ENCODE measurements at places on chromosomes 5 and 9. TPM values are rescaled to one million over a fixed set of nuclear protein-coding genes. Genes with fewer than 3 reads are reported as not detected.

DNA sequence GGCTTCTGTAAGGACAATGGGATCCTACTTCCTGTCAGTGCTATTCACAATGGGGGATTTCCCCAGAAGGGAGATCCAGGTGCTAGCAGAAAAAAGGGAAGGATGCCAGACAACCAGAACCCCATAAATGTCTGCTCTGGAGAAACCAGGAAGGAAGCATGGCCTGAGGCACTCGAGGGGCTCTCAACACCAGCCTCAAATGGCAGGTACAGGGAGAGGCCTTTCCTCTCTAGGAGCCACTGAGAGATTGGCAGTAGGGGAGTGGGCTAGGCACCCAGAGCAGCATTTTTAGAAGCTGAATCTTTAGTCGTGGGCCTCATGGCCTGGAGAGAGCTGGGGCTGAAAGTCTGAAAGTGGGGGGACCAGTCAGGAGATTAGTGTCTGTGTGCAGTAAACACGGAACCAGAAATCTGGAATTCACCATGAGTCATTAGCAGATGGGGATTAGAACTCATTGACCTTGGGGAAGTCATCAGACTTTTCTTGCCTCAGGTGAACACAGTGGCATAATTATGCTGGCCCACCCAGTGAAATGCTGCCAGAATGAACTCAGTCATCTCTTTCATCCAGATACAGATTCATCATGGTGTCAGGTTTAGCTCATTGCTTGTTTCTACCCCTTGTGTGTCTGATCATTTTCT, 28.3 kb downstream of the ARHGEF28 start:
- no peaks in the 10 kb centered on the region for H3K4me1 ChIP-seq
- no peak overlapping the region for H3K27ac ChIP-seq
- no peaks in the 10 kb centered on the region for H3K27me3 ChIP-seq
- no peaks in the 10 kb centered on the region for H3K36me3 ChIP-seq
- no peak overlapping the region for H3K4me3 ChIP-seq

- H3K4me3 ChIP-seq, result peak overlapping the region; percentile 66
- no peaks in the 10 kb centered on the region for H3K27me3 ChIP-seq
- peaks cover 29% of the 10 kb centered on the region for H3K4me1 ChIP-seq
- H3K36me3 ChIP-seq, result peaks cover 14% of the 10 kb centered on the region
These were observed 10.1 kb downstream of the IGFBPL1 start for GRCh38 chr9:38414040-38414723.

- H3K4me1 ChIP-seq, result peaks cover 11% of the 10 kb centered on the region
- H3K27me3 ChIP-seq, result no peaks in the 10 kb centered on the region
- no peak for DNase-seq
These were observed 794 bp downstream of the PTBP3 start for GRCh38 chr9:112332674-112332976.

GRCh38 chr5:166708291-166708690, 1583.2 kb upstream of the WWC1 start:
- no peak overlapping the region for H3K27ac ChIP-seq
- no peaks in the 10 kb centered on the region for H3K27me3 ChIP-seq
- H3K4me3 ChIP-seq, result no peak overlapping the region
- H3K36me3 ChIP-seq, result no peaks in the 10 kb centered on the region
- H3K4me1 ChIP-seq, result no peaks in the 10 kb centered on the region

DNA sequence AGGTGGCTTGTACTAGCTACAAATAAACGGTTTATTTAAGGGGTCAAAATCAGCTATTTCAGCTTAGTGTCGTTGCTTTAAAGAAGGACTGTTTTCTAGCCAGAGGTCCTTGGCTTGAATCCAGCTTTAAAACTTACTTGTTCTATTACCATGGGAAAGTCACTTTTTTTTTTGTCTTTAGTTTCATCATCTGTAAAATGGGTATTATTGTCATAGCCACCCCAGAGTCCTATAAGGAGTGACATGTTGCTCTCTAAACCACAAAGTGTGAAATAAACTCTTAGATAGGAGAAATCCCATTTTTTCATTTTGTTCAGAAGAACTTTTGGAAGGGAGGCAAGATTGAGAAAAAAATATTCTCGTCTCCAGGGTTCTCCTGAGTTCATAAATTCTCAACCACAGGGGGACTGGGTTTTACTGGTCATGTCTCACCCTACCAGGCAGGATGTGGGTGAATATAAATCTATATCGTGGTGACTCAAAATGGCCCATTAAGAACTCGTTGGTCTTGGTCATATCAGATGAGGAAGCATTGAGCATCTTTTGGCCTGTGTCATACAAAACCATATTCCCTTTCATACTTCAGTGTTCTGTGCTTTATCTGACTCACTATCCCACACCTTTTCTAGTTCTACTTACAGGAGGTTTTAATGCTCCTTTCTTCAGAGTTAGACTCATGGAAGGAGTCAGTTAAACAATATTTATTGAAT, 202.7 kb upstream of the NR3C1 start:
- no peak overlapping the region for H3K4me3 ChIP-seq
- no peaks in the 10 kb centered on the region for H3K4me1 ChIP-seq
- no peak for DNase-seq
- H3K27ac ChIP-seq, result no peak overlapping the region

GRCh38 chr5:58929726-58930125, 346.9 kb downstream of the RAB3C start:
- H3K27ac ChIP-seq, result no peak overlapping the region
- no peak for DNase-seq
- no peaks in the 10 kb centered on the region for H3K36me3 ChIP-seq

Gene SPATA31A7
- total RNA-seq, result not detected

- peak; percentile 78 for DNase-seq
- peak overlapping the region; percentile 25 for H3K27ac ChIP-seq
- no peak overlapping the region for H3K4me3 ChIP-seq
- H3K27me3 ChIP-seq, result no peaks in the 10 kb centered on the region
- H3K4me1 ChIP-seq, result peaks cover 14% of the 10 kb centered on the region
- no peaks in the 10 kb centered on the region for H3K36me3 ChIP-seq
These were observed 281.3 kb upstream of the CLINT1 start for GRCh38 chr5:158140120-158140731.

- peaks cover 75% of the 10 kb centered on the region for H3K36me3 ChIP-seq
- H3K4me1 ChIP-seq, result peaks cover 11% of the 10 kb centered on the region
- no peaks in the 10 kb centered on the region for H3K27me3 ChIP-seq
- no peak overlapping the region for H3K27ac ChIP-seq
These were observed 53.5 kb downstream of the NUP214 start for GRCh38 chr9:131178926-131179325.

DNA sequence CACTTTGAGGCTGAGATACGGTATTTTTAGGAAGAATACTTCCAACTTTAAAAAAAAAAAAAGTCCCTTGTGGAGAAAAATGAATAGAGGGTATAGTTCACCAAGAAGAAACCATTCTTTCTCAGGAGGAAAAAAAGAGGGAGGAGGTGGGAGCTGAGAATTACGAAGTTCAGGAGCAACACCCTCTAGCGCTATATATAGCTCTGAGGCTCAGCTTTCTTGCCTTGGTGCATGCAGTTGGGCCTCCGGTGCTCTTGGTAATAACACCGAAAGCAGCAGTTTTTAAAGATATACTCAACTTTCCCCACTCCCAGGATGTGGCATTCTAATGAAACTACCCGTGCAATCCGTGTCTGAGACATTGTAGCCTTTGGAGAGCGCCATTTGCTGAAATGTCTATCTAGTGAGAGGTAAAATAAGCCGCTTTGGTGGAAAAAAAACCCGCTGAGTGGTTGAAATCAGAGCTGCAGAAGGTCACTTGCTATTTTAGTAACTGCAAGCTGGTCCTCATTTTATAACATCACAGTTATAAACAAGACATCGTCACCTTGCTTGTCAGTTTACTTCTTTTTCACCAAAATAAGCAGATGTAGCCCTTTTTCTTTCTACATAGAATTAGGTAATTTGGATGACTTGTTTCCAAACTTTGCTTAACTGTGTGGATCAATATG, 156.4 kb downstream of the RORB start:
- DNase-seq, result no peak
- H3K4me3 ChIP-seq, result no peak overlapping the region
- H3K27me3 ChIP-seq, result peaks cover 10% of the 10 kb centered on the region
- no peaks in the 10 kb centered on the region for H3K36me3 ChIP-seq
- H3K27ac ChIP-seq, result no peak overlapping the region

Gene MYOT
- not detected for total RNA-seq

- no peaks in the 10 kb centered on the region for H3K27me3 ChIP-seq
- peaks cover 25% of the 10 kb centered on the region for H3K36me3 ChIP-seq
These were observed 2.0 kb upstream of the KDM3B start for GRCh38 chr5:138350563-138350890.

Gene GFI1B
- 0.53 TPM for total RNA-seq

- no peak overlapping the region for H3K27ac ChIP-seq
- no peaks in the 10 kb centered on the region for H3K4me1 ChIP-seq
- H3K4me3 ChIP-seq, result no peak overlapping the region
These were observed 19.5 kb downstream of the RAPGEF1 start for GRCh38 chr9:131720330-131720729.

GRCh38 chr5:35794328-35794619, 62.4 kb upstream of the IL7R start:
- H3K27me3 ChIP-seq, result no peaks in the 10 kb centered on the region
- H3K4me1 ChIP-seq, result no peaks in the 10 kb centered on the region
- no peaks in the 10 kb centered on the region for H3K36me3 ChIP-seq

Gene SHISAL2B
- not detected for total RNA-seq

- no peak overlapping the region for H3K4me3 ChIP-seq
- peaks cover 3% of the 10 kb centered on the region for H3K4me1 ChIP-seq
- H3K27ac ChIP-seq, result no peak overlapping the region
- H3K36me3 ChIP-seq, result no peaks in the 10 kb centered on the region
- DNase-seq, result no peak
These were observed 21.5 kb downstream of the SMIM23 start for GRCh38 chr5:171806976-171807747.

- H3K4me3 ChIP-seq, result no peak overlapping the region
- no peaks in the 10 kb centered on the region for H3K4me1 ChIP-seq
- H3K27me3 ChIP-seq, result 0 out of 2 replicates have a peak, but pooled peaks cover 3% of the 10 kb centered on the region
- no peaks in the 10 kb centered on the region for H3K36me3 ChIP-seq
- DNase-seq, result no peak
- H3K27ac ChIP-seq, result no peak overlapping the region
These were observed 276.5 kb downstream of the SLIT3 start for GRCh38 chr5:169024421-169024820.

DNA sequence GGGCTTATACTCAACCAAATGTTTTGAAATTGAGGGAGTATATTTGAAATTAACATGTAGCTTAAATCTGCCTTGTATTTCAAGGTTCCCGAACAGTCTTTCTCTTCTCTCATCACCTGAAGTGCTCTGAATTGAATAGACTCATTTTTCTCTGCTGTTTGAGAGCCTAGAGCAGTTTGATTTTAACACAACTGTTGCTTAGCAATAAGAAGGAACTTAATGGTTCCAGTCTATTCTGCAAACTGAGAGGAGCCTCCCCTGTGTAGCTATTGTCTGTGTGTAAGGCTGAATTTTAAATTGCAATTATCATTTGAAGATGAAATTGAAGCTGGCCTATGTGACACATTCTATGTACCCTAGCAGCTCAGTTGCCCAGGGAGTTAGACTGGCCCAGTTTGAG, 87.1 kb upstream of the CKMT2 start:
- no peaks in the 10 kb centered on the region for H3K27me3 ChIP-seq
- peaks cover 27% of the 10 kb centered on the region for H3K4me1 ChIP-seq
- H3K27ac ChIP-seq, result no peak overlapping the region
- no peak for DNase-seq
- H3K36me3 ChIP-seq, result no peaks in the 10 kb centered on the region

DNA sequence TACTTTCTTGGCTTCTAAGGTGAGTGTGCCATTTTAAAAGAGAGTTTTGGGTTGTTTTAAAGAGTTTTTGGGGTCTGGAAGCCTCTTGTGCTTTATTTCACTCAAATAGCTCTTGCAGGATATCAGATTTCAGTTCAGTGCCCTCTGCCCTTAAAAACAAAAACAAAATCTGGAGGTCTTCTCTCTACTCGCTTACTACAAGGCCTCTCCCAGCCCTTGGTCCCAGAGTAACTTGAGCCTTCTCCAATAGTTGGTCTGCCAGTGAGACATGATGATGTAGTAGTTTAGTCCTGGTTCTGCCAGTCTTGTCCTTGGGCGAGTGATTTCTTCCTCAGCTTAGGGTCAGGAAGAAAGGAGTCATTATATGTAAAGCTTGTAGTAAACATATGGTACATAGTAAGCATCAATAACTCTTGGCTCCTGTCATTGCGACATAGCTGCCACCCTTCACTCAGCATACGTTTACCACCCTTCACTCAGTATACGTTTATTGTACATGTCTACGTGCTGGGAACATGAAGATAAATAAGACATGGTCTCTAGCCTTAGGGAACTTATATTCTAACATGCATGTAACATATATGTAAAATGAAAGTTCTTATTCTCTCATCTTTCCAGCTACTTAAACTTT, 147.6 kb downstream of the MAN2A1 start:
- no peak for DNase-seq
- no peaks in the 10 kb centered on the region for H3K27me3 ChIP-seq
- no peak overlapping the region for H3K4me3 ChIP-seq

DNA sequence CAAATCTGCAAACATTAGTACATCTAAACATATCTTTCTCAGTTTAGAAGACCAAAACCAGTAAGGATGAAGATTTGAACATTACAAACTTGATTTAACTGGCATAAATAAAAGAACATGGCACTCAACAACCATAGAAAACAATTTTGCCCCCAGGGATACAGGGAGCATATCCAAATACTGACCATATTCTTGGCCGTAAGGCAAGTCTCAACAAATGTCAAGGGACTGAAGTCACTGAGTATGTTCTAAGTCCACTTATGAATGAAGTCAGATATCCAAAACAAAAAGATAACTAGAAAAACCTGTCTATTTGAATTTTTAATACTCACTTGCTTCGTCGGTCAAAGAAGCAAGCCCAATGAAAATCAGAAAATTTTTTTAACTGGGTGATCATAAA, 14.1 kb downstream of the FEM1C start:
- no peak overlapping the region for H3K27ac ChIP-seq
- H3K27me3 ChIP-seq, result no peaks in the 10 kb centered on the region
- no peak overlapping the region for H3K4me3 ChIP-seq
- 0 out of 2 replicates have a peak, but pooled peaks cover 5% of the 10 kb centered on the region for H3K4me1 ChIP-seq
- H3K36me3 ChIP-seq, result peaks cover 42% of the 10 kb centered on the region

DNA sequence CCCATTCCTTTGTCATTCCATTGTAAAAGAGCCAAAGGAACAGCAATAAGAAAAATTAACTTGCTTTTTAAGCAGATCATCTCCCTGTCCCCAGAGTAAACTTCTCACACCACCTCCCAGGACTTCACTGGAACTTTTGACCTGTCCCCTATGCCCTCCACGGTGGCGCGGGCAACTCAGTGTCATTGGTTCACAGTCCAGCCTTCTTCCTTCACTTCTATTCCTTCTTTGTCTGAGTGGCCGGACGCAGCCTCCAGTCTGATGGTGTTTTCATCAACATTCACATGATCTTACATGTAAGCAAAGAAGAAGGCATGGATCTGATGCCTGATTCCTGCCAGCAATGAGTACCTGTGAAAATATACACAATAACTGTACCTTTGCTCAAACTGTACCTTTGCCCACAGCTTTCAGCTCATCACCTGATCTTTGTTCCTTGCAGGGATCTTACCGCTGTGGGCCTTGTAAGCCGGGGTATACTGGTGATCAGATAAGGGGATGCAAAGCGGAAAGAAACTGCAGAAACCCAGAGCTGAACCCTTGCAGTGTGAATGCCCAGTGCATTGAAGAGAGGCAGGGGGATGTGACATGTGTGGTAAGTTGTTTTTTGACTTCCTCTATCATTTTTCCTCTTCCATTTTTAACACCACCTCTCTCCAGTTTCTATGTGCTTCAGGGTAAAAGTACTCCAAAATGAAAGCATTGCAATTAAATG, 32.5 kb downstream of the THBS4 start:
- no peak overlapping the region for H3K4me3 ChIP-seq
- no peaks in the 10 kb centered on the region for H3K36me3 ChIP-seq

- DNase-seq, result no peak
- H3K36me3 ChIP-seq, result no peaks in the 10 kb centered on the region
- no peak overlapping the region for H3K4me3 ChIP-seq
These were observed 49.8 kb downstream of the PRRC1 start for GRCh38 chr5:127567026-127567768.

Data from SJCRH30 (cell line).